Sciatic nerve (tissue), 2 donors: ENCODE measurements at places on chromosomes 4 and X.

DNA sequence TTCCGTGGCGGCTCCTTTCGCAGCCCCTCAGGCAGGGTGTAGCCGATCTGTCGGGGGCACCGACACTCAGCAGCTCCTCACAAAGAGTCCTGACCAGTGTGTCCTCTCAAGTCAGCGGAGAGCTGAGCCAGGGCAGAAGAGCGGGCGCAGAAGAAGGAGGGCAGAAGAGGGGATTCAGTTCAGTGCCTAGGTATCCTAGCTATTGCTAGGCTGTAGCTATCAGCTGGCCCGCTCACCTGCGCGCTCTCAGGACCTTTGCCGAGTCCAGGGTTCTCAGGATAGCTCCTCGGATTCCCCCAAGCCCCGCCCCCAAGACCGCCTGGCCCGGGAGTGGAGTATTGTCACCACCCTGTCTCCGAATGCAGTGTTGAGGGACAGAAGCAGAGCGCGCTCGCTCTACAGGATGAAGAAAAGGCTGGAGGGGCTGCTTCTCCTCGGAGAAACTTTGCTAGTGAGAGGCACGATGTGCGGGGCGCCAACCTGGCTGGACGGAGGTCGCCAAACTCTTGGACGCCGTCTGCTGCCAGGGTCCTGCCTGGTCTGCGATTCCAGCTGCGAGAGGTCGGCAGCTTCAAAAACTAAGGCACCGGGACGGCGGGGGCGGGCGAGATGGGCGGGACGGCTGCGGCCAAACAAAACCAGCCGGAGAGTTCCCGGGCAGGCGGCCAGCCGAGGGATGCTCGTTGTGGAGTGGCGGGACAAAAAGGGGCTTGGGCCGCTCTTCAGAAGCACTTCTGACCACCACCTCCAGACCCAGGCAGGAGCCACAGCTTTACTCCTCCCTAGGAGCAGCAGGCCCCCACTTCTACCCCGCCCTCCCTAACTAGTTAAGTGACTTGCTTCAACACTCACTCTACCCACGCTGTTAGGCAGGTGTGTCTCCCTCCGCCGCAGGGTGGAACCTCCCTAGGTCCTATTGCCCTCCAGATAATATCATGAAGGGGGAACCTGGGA lies at the start of gene XKRX:
XKRX (minus strand) TSS at position 258 of the 954 bp plus-strand sequence. CDS start 613 bp downstream, outside the sequence.
- no peak for DNase-seq

DNA sequence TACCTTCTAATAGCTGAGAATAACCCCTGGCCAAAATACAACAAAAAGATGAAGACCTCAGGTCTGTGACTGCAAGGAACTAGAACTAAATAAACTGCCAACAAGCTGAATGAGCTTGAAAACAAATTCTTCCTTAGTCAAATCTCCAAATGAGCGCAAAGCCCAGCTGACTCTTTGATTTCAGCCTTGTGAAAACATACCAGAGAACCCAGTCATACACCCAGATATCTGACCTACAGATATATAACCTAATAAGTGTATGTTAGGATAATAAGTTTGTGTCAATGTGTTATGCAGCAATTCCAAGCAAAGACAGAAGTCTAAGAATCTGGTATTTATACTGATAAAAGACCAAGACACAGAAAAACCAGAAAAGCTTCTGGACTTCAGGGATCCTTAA lies 38.0 kb upstream of the ADGRL3 start:
- no peak for DNase-seq

- DNase-seq: no peak
These were observed 930.1 kb downstream of the ADGRL3 start for GRCh38 chr4:62130230-62130629.

- DNase-seq: peak; percentile 57
These were observed 2.2 kb downstream of the AR start for GRCh38 chrX:67545893-67546495.

DNA sequence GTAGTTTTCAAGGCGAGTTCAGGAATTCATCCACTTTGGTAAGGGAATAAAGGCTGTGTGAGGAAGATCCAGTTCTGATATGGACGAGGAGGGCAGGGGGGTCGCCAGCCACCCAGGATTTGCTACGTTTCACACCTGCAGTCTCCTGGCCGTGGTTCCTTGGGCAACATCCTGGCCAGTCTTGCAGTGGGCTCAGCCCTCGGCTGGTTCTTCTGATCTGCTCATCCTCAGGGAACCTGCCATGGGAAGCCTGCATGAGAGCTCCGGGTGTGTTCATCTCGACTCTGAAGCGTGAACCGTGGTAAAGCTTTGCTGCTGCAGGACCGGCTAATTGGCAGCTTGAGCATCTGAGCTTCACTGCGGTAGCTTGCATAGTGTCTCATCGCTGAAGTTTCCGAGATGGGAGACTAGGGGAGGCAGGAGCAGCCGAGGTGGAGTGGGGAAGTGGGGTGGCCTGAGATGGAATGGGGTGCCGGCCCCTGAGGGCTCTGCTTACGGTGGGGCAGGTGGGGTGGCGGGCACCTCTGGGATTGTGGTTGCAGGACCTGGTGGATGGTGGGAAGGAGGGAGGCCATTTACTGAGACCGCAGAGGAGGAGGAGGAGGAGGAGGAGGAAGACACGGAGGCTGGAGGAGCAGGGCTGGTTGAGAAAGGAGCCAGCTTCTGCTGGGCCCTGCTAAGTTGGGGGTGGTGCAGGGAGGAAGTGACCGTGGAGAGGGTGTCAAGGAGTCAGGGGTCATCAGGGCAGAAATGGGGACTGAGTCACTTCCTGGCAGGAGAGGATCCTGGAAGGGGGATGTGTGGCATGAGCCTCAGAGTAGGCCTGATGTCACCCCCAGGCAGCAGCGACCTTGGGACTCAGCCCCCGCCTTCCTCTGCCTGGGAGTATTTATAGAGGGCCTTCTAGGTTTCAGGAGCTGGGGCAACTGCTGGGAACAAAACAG lies 213.1 kb upstream of the PSAPL1 start:
- no peak for DNase-seq

GRCh38 chr4:86965019-86965976 lies 30.5 kb downstream of the AFF1 start:
- no peak for DNase-seq

GRCh38 chr4:138086611-138087041 lies 155.5 kb downstream of the SLC7A11 start:
- no peak for DNase-seq

- no peak for DNase-seq
These were observed 150.0 kb upstream of the PSAPL1 start for GRCh38 chr4:7584606-7585159.

DNA sequence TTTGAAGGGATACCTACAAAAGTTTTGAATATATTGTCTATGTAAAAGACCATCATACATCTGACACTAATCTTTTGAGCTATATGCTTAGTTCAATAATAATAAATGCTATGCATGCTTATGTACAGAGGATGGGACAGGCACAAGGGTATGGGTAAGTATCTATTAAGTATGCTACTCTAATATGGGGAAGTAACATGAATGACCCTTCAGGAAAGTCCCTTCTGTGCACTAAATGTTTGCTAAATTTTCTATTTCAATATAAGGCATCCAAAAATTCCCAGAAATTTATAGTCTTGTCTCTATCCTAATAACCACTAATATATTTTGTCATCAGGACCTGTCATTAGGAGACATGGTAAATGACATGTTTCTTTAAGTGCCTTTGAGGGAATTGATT lies 19.0 kb downstream of the ATP8A1 start:
- no peak for DNase-seq

GRCh38 chr4:181646864-181647263 lies 596.3 kb upstream of the TENM3 start:
- DNase-seq: no peak

- DNase-seq: no peak
These were observed 20.1 kb downstream of the ATP7A start for GRCh38 chrX:77930581-77930980.

DNA sequence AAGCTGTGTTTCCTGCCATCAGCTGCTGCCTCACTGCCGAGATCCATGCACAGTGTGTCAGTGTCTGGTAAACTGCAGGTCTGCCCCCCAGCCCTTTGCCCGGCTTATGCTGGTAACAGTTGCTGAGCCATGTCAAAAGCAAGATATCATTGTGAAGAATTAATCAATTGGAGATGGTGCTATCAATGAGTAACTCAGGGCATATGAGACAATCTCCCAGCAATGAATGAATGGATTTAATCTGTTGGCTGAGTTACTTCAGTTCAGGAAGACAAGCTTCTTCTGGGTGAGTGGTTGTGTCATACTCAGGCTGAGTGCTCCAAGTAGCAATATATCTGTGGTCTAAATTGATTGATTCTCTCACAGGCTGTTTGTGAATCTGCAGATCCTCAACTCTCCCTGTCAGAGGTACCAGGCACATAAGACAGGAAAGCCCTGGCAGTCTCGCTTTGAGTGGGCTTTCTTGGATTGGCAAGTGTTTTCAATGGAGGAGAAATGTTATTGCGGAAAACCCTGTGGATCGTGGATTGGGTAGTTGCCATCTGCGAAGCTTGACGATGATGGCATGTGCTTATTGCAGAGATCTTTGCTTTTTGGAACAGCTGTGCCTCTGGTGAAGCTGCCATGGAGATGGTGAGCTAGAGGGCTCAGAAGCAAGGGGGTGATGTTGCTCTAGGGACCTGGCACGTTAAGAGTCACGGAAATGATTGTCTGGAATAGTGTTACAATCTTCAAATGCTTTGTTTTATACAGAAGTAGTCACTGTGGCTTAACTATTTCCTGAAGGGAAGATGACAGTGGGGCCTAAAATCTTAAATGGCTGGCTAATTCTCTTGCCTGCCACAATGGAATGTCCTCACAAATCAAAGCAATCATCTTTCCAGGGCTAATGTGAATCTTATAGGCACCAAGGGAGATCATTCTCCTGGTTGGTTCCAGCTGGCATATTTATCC lies 147.6 kb upstream of the TBC1D9 start:
- no peak for DNase-seq

DNA sequence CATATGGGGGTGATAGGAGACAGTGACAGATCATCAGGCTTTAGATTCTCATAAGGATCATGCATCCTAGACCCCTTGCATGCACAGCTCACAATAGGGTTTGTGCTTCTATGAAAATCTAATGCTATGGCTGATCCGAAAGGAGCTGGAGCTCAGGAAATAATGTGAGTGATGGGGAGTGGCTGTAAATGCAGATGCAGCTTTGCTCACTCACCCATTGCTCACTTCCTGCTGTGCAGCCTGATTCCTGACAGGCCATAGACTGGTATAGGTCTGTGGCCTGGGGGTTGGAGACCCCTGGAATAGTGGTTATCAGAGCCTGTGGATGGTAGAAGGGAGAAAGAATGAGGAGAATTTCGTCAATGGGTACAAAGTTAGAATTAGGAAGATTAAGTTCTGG lies 2751.1 kb downstream of the ARAP2 start:
- no peak for DNase-seq

GRCh38 chrX:39518476-39519029 lies 579.2 kb downstream of the BCOR start:
- no peak for DNase-seq

GRCh38 chr4:34972189-34972588 lies 1272.1 kb downstream of the ARAP2 start:
- DNase-seq: no peak

DNA sequence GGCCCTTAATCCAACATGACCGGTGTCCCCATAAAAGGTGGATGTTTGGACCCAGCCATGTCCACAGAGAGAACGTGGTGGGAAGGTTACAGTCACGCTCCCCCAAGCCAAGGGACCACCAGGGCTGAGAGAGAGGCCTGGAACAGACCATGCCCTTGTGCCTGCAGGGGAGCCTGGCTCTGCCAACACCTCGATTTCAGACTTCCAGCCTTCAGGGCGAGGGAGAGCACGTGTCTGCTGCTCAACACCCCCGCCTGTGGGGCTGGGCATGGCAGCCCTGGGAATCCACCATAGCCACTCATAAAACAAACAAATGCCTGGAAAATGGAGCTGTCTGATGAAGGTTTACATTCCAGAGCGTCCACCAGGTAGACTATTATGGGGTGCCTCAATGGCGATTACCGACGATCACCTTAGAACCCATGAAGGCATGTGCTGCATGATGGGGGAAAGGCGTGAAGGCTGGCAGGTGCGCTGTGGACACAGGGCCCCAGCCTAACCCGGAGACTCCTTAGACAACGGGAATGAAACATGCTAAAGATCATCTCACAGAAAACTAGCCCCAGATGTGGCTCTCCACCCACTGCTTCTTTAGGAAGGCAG lies 42.3 kb upstream of the HMX1 start:
- no peak for DNase-seq
